Progenitor cell of endocrine pancreas (in vitro differentiated cells): ENCODE measurements at places on chromosomes 1 and 21. TPM values are rescaled to one million over a fixed set of nuclear protein-coding genes. Genes with fewer than 3 reads are reported as not detected.

DNA sequence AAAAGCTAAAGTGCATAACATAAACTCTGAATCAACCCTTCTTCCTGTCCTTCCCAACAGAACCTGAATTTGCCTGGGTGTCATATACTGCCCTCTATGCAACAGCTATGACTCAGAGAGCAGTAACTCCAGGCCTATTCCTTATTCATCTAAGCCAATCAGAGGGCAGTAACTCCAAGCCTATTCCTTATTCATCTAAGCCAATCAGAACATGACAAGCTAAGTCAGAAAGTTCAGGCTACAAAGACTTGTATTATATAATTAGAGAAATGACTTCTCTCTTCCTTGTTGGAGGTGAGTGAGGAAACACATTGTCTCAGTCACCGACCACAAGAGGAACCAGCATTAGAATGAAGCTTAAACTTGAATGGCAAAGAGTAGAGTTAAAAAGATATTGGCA, 26.2 kb upstream of the TADA1 start:
- DNase-seq = no peak

Gene SDE2
- total RNA-seq = 15.0 and 15.1 TPM in 2 replicates

Gene A3GALT2
- 0.29 and 0.40 TPM in 2 replicates for total RNA-seq

Gene NBPF1
- total RNA-seq = 100 TPM in 2 replicates

- DNase-seq = no peak
Observed at GRCh38 chr1:51749151-51749550, 129.4 kb downstream of the NRDC start.

DNA sequence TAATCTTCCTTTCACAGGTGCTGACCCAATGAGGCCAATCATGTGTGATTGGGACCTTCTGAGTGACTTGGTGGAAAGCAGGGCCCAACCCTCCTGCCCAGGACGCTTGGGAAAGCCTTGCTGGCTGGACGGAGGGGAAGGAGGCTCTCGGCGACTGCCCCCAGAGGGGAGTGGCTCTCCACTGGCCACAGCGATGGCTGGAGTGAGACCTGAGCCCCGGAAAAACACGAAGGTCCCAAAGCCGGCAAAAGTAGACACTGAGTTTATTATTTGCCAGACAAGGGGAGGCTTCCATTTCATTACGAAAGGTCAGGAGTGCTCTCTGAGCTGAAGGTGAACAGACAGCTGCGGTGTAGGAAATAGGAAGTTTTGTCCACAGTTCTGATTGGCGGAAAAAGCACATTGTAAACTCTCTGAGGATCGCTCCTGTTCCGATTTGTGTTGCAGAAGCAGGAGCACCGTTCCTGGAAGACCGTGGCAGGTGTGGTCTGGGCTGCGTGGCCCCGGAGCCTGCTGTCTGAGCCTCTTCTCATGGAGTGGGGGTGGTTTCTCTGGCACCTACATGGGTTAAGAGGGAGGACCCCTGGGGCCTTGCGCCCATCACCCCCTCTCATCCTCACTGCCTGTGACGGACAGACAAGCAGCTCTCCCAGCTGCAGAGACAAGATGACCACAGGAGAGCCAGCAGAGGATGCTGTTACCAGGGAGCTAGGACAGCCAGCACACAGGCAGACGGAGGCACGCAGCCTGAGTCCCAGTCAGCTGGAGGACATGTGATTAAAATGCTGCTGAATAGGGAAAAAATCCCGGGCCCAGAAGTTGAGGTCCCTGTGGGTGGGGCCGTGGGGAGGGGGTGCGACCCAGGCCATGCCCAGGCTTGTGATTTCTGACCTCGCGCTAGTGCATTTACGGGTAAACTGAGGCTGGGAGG, 41.5 kb downstream of the KRTAP10-1 start:
- no peak for DNase-seq

Gene ADORA3
- total RNA-seq = not detected in 2 replicates

Gene CRP
- not detected in 2 replicates for total RNA-seq

DNA sequence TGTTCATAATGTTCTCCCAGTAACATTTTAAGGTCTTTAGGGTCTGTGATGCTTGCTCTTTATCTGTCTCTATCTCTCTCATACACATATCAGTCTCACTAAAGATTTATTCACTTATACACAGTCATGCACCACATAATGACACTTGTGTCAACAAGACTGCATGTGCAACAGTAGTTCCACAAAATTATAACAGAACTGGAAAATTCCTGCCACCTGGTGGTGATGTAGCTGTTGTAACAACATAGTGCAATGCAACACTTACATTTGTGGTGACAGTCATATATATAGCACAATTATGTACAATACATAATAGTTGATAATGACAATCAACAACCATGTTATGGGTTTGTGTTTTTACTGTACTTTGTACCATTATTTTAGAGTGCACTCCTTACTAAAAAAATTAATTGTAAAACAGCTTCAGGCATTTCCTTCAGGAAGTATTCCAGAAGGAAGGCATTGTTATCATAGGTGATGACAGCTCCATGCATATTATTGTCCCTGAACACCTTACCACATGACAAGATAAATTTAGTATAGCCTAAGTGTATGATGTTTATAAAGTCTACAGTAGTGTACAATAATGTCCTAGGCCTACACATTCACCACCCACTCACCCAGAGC, 8.1 kb downstream of the TDRD5 start:
- DNase-seq = no peak

DNA sequence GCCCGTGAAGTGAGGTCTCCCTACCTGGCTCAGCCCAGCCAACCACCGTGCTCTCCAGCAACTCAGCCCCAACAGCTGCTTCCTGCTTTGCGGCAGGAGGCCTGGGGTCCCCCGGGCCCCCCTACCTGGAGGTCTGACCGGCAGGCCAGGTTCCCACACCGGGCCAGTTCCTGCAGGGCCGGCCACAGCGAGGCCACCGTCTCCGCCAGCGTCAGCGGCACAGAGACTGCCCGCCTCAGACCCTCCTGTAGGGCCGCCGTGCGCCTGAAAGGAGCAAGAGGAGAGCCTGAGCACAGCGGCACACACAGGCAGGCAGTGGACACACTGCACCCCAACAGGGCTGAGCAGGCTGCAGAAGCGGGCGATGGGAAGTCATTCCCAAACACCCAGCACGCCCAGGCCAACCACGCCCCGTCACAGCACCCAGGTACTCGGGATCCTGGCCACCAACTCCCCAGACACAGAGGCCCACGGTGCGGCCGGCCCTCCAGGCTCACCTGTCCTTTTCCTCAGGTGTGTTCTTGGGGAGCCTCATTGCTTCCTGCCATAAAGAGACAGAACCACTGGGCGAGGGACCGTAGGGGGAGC, 16.9 kb downstream of the FTCD start:
- no peak for DNase-seq

Gene CYP2J2
- 0.58 and 1.0 TPM in 2 replicates for total RNA-seq

DNA sequence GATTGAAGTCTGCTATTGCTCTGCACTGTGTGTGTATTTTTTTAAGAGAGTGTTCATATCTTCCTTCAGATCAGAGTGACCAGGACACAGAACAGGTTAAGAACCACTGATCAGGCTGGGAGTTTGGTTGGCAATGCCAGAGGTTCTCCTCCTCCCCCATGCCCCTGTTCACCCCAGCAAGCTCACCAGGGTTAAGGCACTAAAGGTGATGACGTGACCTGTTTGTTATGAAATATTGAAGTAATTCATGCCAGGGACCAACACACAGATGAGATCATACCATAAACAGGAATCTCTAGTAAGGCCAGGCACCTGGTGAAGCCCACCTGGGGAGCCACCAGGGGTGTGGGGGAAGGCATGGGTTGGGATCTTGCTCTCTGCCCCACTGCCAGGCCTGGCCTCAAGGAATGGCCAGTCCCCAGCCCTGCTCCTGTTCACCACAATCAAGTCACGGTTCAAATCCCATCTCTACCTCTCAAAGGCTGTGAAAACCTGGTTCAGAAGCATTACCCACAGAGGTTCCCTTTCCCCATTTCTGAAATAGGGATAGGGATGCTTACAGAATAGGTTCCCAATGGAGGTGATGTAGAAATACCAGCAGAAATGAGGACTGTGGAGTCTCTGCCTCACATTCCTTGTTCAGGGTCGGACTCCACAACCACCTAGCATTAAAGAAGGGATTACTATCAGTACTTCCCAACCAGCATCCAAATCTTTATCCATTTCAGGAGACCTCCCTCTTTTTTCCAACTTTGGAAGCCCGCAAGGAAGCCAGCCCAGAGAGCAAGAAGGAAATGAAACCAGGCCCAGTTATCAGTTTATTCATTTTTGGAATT, 2.4 kb downstream of the ID3 start:
- DNase-seq = no peak

GRCh38 chr1:4086921-4087320, 186.8 kb upstream of the C1orf174 start:
- DNase-seq = no peak

DNA sequence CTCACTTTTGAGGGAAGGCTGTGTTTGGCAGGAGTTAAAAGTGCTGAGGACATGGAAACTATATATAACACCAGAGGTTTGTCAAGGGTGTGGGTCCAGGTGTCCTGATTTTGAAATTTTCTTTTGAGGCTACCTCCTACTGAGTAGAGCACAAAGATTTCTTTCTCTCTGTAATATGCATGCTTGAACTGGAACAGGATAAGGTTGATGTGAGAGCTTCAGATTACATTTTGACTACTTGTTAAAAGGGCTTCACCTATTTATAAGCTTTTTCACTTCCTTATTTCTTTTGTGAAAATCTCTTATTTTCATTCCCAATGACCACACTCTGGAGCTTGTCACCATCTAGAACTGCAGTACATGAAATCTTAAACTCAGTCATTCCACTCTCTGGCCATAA, 59.8 kb upstream of the PLA2G4A start:
- DNase-seq = no peak

DNA sequence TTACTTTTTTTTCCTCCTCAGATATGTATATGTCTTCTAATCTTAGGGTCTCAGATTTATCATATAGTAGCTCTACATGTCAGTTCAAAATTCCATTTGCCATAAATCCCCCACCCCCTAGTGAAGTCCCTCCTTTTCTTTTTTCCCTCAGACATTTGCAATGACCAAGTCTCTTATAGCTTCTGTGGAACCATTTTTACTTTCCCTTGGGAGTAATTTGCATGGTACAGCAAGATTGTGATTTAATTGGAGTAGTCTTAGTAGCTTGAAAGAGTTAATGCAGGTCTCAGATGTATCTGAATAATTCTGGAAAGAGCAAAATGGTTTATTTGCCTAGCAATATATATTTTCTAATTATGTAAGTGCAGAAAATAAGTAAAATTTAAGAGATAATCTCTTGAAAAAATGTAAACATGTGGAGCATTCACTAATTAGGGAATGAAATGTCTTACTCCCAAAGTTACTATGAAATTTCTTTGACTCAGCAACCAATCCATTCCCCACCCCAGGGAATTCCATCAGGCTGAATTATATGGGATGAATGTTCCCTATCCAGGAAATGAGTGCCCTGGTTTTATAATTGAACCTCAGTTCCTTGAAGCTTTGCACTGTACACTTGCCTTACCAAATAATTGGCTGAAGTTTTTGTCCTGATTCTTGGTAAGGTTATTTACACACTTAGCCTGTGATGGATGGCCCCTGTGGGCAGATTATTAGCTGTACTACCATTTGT, 267.0 kb downstream of the DNM3 start:
- no peak for DNase-seq

GRCh38 chr1:175449306-175449705, 256.7 kb upstream of the KIAA0040 start:
- no peak for DNase-seq

DNA sequence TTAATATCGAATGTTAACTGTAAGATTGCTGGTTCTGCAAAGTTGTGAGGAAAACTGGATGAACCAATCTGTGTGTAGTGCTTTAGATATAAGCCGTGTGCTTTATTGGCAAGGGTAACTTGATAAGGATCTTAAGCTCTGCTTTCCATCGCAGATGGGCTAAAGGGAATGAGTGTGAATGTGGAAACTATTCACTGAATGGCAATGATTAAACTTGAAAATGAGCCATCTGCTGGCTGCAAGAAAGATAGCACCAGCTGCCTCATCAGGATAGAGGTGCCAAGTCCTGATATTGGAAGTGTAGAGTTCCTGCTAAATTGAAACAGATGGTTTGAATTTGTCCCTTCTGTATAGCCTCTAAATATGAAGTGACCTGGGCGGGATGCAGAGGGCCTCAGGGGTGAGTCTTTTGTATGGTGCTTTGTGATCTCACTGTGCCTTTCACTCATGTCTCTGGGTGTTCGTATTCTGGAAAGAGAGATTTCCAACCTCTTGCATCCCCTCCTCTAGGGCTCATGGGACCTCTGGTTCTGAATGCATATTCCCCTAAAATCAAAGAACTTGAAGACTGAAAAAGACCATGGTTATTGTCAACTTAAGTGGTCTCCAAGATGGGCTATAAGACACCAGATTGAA, 9.2 kb downstream of the FCRL3 start:
- DNase-seq = no peak

Gene GJB4
- total RNA-seq = not detected in 2 replicates

GRCh38 chr1:211891708-211892107, 61.1 kb upstream of the LPGAT1 start:
- no peak for DNase-seq

GRCh38 chr1:30469426-30469825, 254.0 kb downstream of the MATN1 start:
- no peak for DNase-seq

Gene ACBD6
- total RNA-seq = 54.2 and 60.8 TPM in 2 replicates

GRCh38 chr1:95888941-95889390, 655.0 kb downstream of the RWDD3 start:
- no peak for DNase-seq

- no peak for DNase-seq
Observed at GRCh38 chr1:205481218-205481617, 23.3 kb upstream of the CDK18 start.
